ENCODE measurements at places on chromosomes 2 and 18.

DNA sequence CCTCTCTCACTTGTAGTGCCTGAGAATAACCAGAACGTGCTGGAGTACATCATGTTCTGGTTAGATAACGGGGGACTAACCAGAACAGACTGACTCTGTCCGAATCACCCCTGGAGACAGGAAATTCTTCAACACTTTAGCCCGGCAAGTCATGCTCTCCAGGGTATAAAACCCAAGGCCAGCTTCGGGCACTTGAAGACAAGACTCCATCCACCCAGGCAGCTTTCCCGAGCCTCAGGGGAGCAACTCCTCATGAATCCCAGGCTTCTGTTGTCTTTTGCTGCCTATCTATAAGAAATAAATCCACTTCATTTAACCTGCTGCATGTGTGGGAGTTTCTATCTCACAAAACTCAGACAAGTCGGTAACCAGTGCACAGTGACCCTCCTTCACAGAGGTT, 99.6 kb downstream of the KCNF1 start:
- no peak for DNase-seq

DNA sequence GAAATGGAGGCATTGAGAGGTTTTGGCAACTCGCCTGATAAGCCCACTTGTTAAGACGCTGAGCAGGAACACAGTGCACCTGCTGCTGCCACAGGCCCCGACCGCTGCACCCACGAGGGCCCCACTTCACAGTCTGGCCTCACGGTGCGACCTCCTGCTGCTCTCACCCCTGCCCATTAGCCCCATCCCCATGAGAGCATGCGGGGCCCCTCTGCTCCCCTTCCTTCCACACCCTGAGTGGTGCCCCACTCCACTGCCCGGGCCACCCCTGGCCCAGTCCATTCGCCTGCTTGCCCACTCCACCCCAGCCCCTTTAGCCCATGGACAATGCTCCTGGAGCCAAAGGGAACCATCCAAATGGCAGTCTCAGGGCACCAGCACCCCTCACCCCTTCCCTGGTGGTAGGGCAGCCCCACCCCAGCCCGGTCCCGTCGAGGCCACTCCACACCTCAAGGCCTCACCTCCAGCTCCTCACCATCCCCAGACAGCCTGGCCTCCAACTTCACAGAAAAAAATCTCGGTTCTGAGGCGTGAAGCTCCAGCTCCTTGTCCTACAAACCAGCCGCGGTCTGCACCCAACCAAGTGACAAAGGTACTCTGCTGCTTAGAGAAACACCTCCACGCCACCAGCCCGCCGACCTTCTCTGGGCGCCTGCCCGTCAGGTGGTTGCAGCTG, 6.7 kb upstream of the GPR55 start:
- no peak for DNase-seq

GRCh38 chr2:158507679-158508078, 50.9 kb downstream of the PKP4 start:
- DNase-seq: no peak

DNA sequence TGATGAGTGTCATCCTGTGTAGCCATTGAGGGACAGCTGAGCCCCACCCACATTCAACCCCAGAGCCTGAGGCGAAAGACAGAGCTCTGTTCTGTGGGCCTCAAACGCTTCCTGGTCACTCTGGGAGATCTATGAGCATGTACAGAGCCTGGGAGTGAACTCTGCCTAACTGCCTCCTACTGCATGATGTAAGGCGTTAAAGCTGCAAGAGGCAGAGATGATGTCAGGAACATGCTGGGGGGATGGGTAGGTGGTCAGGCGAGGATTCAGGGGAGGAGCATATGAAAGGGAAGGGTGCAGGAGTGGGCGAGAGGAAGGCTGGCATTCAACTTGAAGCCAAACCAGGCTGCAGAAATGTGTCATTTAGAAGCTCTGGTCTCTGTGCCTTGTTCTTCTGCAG, 181.0 kb downstream of the TFCP2L1 start:
- no peak for DNase-seq

DNA sequence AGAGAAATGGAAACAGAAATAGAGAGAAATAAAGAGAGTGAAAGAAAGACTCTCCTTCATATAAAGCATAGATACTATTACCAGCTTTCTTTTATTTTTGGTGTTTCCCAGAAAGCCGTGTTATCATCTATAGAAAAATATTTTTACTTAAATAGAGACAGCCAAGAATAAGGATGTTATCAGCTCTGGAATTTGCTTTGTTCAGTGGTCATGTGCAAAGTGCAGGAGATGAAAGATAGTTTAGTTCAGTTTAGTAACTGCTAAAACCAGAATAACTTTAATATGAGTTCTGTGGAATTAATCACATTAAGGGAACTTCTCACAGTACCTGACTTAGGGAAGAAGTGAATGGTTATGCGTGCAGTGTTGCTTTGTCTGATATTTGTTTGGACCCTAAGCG, 140.4 kb downstream of the CALCRL start:
- no peak for DNase-seq

DNA sequence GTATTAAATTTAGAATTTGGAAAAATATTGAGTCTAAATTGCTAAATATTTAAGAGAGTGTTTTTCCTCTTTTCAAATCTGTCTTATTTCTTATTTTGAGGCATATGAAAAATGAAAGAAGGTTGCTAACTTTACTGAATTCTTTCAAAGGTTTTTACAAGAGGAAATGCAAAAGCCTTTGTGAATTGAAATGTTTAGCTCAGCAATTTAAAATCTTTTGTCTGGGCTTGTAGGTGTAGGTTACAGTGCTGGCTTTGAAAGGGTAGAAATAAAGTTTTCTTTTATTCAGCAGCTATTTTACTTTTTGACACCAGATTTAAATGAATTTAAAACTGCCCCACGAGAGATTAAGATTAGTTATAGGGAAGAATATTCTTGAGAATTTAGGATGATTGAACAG, 192.0 kb downstream of the CDH7 start:
- no peak for DNase-seq

- DNase-seq: no peak
Observed at GRCh38 chr2:8433390-8433789, 248.5 kb upstream of the ID2 start.

DNA sequence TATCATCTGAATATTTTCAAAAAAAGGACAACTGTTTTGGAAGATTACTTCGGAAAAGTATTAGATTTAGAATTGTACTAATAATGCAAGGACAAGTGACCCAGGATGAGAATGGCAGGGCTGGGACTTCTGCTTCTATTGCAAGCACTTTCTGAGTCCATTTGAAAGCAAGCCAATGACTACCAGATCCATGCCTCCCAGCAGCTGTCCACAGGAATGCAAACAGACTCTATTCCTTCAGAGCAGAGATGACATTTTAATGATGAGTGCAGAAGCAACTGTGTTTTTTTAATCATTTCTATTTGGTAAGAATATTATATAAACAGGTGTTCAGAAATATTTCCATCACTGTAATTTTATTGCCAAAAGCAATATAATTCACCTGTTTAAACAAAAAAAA, 456.7 kb downstream of the SOX11 start:
- DNase-seq: no peak

DNA sequence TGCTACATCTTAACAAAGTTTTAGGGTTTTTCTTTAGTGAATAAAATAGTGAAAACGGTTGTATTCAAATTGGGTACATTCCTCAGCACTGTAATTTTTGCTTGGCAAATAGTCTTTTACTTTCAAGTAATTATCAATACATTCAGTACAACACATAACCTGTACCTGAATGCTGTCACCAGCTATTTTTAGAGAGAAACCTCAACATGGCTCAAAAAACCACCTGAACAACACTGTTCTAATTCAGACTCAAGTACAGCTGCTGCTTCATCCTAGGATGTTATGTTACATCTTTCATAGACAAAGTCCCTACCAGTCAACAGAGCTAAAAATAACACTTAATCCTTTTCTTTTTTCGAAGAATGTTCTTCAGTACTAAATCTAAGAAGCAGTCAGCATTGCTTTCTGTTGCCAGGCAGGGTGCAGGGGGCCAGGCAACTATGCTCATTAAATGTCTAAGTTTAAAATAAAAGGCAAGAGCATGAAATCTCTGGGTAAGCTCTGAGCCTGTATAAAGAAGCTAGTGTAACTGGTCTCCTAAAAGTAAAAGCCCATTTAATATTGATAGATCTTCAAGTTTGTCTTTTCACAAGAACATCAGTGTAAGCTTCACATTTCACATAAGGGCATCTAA, 20.5 kb downstream of the PDIA6 start:
- no peak for DNase-seq

DNA sequence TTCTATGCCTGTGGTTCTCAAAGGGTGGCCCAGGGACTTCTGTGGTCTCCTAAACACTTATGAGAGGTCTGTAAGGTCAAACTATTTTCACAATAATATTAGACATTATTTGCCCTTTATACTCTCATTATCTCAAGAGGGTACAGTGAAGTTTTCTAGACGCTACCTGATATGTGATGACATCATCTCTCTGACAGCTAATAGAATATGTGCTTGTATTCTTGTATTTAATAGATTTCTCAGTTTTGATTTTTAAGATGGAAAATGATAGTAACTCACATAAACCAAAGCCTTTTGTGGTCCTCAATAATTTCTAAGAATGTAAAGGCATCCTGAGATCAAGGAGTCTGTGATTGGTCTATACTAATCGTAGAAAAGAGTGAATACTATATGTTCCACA, 265.1 kb downstream of the ZNF521 start:
- no peak for DNase-seq

- no peak for DNase-seq
Observed at GRCh38 chr2:143877056-143877455, 642.9 kb downstream of the ZEB2 start.

- DNase-seq: no peak
Observed at GRCh38 chr2:43030551-43031307, 195.7 kb downstream of the ZFP36L2 start.

DNA sequence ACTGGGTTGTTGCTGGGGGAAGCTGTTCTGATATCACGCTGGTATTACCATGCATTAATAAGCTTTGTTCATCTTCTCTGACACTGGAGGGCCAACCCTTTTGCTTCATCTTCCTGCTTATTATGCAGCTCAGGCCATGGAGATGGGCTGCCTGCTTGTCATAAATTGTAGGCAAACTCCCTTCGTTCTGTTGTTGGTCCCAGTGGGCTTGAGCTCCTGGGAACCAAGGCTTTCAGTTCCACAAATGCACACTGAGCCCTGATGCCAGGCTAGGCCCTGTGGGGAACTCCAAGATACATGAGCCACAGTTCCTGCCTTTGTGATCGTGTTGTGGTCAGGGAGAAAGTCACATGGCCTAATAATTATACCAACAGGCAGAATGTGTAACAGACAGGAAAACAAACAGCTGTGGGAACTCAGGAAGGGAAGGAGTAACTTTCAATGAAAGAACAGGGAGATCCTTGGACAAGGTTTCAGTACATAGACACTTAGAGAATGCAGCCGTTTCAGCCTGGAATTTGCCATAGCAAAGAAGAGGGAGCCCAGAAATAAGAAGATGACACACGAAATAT, 49.0 kb upstream of the BCL2L11 start:
- DNase-seq: peak; percentile 49

DNA sequence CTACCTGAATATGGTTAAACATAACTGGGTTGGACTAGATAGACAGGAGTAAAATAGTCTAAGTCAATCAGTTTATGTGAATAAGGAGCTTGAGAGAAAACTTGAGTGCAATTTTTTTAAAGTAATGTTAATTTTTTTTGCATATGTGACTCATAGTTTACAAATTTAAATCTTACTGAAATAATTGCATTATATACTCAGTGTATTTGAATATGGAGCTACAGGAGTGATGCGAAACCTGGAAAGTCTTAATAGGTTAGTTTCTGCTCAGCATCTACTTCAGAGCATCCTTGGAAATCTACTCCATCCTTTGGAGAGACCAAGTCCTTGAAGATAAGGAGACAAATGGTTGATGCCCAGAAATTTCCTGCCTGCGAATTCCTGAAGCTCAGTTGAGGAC, 318.8 kb upstream of the NXPH2 start:
- DNase-seq: no peak

DNA sequence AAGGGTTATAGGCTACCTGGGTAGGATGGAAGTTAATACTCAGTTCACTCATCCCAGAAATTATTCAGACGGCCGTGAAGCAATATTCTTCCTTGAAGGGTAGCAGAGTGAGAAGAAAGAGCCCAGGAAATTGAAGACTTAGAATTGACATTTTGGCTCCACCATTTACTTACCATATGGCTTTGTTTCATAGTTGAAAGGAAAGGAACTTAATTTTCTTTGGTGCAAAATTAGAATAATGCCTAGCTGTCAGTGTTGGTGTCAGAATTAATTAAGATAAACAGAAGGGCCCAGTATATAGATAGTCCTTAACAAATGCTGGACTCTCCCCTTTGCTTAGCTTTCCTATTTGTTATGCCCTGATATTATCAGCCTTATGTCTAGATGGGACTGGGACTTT, 263.2 kb downstream of the KCNJ3 start:
- no peak for DNase-seq

GRCh38 chr2:28994074-28994473, 13.0 kb downstream of the TOGARAM2 start:
- no peak for DNase-seq

GRCh38 chr2:38682008-38682575, 16.2 kb downstream of the GALM start:
- no peak for DNase-seq

- DNase-seq: no peak
Observed at GRCh38 chr18:35390951-35391700, 14.0 kb upstream of the ZNF396 start.

DNA sequence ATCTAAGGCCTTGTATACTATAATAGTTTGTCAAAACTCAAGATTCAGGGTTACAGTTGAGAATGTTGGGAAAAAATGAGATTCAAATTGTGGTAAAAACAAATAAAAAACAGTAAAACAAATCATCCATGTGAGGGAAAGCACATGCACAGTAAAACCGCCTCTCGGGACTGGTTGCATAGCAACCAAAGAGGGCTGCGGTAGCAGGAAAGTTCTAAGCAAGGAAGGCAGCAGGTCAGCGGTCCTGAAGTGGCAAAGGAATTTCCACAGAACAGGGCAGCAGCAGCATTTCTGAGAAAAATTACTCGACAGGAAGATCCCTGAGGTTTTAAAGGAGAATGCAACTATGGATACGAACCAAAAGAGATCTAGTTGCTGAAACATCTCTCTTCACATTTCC, 93.7 kb downstream of the DYNAP start:
- no peak for DNase-seq

- peak; percentile 51 for DNase-seq
Observed at GRCh38 chr2:190069936-190070696, 7.6 kb upstream of the MSTN start.

DNA sequence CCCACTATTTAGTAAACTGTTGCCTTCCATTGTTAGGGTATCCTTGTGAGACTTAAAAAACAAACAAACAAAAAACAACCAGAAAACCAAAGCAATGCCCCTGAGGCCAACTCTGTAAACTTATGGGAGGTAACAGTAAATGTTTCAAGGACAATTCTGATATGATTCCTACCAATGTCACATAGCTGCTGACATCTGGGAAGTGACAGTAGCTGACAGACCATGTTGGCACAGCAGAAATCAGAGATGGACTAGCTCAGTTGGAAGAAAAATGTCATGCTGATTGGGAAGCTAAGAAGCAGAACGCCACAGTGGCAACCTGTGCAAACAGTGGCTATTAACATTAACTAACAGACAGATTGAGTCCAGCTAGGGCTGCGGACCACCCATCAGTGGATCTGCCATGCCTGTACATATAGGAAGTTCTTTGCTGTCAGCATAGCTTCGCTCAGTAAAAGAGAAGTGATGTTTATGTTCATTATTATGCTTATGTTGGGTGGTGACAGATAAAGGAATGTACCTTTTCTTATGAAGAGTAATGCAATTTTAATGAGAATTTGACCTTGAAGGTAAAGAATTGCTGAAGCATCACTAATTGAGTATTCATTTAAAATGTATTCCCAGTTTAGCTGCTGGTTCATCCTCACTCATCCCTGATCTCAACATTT, 180.6 kb downstream of the PARD3B start:
- DNase-seq: no peak

GRCh38 chr2:118669654-118670053, 177.8 kb downstream of the EN1 start:
- no peak for DNase-seq
